ENCODE measurements at places on chromosomes 7 and 10.
A peak's percentile ranks its signal among the peaks of the same experiment; 100 is the strongest.

- no peak for DNase-seq
Measured at GRCh38 chr7:47543714-47544113, 38.2 kb downstream of the TNS3 start.

- DNase-seq: no peak
Measured at GRCh38 chr10:114821915-114822443, 399 bp downstream of the FHIP2A start.

GRCh38 chr10:104337521-104337984, 712 bp downstream of the ITPRIP start:
- DNase-seq: peak; percentile 67

- DNase-seq: no peak
Measured at GRCh38 chr7:131338173-131338572, 10.5 kb downstream of the MKLN1 start.

- DNase-seq: no peak
Measured at GRCh38 chr7:99184532-99185218, 23.2 kb downstream of the KPNA7 start.

DNA sequence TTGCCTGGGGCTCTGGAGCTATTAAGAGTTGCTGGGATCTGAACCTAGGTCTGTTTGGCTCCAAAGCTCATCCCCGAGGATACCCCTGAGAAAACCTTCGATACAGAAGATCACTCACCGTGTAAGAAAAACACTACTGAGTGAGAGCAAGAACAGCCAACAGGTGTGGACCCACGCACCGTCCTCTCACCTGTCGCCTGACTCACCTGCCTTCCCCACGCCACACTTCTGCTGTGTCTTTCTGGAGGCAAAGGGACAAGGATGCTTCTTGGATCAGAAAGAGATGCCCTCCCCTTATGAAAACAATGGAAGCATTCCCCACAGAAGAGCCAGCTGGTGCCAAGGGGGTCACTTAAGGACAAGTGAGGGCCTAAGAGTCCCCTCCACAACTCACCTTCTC, 46.7 kb downstream of the COL13A1 start:
- no peak for DNase-seq

DNA sequence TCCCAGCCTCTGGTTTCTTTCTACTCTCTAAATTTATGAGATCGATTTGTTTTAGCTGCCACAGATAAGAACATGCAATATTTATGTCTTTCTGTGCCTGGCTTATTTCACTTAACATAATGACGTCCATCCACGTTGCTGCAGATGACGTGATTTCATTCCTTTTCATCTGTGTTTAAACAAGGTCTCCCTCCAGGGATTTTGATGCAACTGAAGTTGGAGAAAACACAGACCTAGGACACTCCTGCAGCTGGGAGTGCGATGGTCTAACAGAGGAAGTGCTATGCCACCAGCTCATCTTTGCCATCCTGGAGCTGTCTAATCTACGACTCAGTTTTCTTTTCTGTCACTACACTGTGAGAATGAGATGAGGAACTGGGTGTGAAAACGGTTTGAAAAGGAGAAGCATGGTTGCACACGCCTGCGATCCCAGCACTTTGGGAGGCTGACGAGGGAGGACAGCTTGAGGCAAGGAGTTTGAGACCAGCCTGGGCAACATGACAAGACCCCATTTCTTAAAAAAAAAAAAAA, 1.5 kb upstream of the KCTD7 start:
- DNase-seq: no peak

DNA sequence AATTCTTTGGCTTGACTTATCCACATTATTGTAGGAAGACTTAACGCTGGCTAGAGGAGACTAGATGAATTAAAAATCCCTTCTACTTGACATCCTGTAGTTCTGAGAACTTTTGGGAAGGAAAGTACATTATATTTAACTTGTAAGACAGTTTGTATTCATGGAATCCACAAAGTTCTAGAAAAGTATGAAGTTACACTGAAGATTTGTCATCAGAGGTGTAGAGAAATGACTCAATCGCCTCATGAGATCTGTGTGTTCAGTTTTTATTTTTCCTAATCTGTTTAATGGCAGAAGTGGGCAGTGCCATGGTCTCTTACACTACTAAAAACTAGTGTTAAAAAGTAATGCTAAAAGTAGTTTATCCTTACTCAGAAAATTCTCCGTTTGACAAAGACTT, 89.1 kb upstream of the SMIM30 start:
- DNase-seq: no peak

GRCh38 chr7:142832417-142832816, 22.5 kb upstream of the EPHB6 start:
- DNase-seq: no peak

DNA sequence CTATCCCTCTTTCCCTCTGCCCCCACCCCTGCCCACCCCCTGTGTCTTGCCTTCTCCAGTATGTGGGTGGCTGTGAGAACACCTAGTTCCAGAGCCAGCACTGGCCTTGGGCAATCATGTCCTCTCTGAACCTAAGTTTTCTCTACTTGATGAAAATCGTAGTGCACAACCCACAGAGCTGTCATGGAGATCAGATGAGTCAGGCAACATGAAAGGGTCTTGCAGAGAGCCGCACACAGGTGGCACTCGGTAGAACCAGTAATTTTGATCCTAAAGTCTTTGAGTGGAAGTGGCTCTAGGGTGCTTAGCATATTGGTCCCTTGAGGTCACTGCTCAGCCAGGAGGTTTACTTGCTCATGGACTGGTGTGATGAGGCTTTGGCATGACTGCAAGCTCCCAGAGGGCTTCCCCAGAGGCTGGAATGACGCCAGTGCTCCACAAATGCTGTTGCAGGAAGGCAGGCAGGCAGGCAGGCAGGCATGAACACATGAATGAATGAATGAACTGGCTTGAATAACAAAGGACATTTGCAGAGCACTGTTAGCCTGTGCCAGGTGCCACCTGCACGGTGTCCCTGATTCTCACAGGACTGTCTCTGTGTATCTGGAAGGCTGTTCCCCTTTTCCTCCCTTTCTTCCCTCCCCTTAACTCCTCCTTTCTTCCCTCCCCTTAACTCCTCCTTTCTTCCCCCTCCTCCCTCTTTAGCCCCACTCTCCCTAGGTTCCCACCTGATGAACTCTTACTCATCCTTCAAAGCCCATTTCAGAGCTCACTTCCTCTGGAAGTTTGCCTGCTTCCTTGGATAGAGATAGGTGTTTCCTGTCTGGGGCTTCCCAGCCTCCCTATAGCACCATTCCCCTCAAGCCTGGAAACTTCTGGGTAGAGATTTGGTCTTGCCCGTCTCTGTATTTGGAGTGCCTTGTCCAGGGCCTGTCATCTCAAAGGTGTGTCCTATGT, 27.2 kb upstream of the CTBP2 start:
- DNase-seq: no peak

GRCh38 chr10:14477408-14477710, 146.6 kb upstream of the FRMD4A start:
- no peak for DNase-seq

GRCh38 chr10:89114846-89115625, 92.1 kb downstream of the CH25H start:
- no peak for DNase-seq

- DNase-seq: no peak
Measured at GRCh38 chr10:112842832-112843360, 107.2 kb upstream of the TCF7L2 start.

GRCh38 chr10:122659651-122660050, 40.0 kb downstream of the C10orf120 start:
- no peak for DNase-seq

DNA sequence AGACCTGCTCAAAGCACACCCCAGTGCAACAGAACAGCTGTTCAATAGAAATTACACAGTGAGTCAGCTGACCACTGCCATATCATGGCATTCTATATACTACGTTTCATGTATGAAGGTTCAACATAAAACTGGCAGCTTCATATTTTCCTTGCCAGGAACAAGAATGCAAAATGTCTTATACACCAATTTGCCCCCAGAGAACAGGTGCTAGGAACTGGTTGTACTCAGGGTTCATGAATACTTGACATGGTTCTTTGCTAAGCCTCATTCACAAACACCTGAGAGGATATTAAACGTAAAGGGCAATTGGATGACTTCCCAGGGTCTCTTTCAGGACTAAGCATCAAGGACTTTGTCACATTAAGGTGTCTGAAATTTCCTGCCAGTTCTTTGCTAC, 6.9 kb downstream of the MYOF start:
- no peak for DNase-seq

- no peak for DNase-seq
Measured at GRCh38 chr7:128033246-128033645, 2.0 kb upstream of the LRRC4 start.

DNA sequence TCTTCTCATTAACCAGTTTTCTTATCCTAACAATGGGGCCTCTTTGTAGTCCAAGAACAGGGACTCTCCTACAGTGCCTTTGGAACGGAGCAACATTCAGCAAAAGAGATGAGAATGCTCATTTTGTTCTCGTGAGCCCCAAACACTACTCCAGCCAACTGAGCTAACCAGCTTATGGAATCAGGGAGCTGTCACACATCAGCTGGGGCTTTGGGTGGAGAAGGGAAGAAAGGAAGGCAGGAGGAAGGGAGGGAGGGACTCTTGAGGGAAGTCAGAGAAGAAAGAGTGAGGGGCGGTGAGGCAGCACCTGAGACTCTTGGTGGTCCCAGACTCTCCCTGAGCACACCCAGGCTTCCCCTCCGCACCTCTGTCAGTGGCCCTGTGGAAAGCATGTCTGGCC, 123.1 kb downstream of the CLEC2L start:
- no peak for DNase-seq

DNA sequence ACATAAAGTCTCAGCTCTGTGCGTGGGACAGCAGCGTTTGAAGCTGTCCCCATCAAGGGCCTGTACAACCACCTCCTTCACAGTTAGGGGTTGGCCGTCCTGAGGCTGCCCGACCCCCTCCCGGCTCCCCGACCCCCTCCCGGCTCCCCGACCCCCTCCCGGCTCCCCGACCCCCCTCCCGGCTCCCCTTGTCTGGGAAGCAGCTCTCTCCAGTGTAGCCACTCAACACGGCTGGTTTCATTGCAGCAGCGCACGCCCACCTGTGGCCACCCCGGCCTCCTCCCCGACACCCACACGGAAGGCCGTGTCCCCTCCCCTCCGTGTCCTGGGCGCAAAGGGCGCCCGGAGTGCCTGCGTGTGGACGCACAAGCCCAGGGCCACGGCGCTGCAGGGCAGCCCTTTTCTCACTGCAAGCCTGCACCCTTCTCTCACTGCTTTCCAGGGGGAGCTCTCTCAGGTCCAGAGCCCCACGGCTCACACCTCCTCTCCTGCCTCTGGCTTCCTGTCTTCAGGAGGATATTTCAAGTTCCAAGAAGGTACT, 20.9 kb upstream of the FAM20C start:
- DNase-seq: no peak

DNA sequence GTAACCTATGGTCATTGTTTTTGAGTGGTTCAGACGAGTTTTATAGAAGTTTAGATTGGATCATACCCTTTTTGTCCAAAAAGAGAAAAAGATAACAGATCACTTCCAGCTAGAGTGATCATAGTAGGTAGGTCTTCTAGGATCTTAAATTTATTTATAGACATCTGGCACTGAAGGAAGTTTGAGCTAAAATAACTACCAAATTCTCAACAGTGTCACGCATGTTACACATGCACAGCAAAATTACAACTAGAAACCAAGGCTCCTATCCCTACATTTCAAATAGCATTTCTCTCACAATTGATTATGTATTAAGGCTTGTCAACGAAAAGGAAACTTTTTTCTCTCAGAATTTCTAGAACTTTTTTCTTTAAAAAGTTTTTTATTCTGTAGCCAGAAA, 2.3 kb downstream of the CALU start:
- no peak for DNase-seq

GRCh38 chr10:49023752-49024151, 84.1 kb upstream of the LRRC18 start:
- DNase-seq: no peak

- DNase-seq: no peak
Measured at GRCh38 chr7:148556892-148557291, 33.7 kb upstream of the C7orf33 start.

DNA sequence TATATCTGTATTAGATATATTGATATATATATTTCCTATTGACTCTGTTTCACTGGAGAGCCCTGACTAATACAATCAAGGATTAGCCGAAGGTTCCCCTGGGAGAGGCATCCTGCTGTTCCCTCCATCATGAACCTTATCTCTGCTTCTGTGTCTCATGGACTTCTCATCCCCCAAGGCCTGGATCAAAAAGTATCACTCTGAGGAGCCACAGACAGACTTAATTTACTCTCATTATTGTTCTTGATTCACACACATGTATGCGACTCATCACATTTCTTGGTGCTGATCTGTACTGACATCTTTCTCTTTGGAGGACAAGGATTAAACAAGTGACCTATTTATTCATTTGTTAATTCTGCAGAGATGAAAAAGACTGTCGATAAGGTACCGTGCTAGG, 550.2 kb downstream of the KCNMA1 start:
- no peak for DNase-seq

- DNase-seq: no peak
Measured at GRCh38 chr10:49605216-49605938, 4.7 kb upstream of the SLC18A3 start.

DNA sequence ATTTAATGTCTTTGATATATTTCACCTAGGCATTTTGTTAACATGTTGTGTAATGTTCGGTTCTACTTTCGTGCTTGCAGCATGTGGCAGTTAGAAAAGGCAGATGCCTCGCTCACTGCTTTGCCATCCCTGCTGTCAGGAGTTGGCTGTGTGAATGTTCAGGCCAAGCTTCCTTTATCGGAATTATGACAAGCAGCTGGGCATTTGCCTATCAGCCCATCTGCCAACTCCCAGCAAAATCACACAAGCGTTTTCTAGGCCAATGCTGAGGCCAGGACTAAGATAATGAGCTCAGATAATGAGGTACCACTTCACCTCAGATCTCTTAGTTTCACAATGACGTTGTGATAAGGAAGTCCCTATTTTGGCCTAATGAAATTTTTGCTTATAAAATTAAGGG, 212.7 kb upstream of the FAM3C start:
- DNase-seq: no peak

DNA sequence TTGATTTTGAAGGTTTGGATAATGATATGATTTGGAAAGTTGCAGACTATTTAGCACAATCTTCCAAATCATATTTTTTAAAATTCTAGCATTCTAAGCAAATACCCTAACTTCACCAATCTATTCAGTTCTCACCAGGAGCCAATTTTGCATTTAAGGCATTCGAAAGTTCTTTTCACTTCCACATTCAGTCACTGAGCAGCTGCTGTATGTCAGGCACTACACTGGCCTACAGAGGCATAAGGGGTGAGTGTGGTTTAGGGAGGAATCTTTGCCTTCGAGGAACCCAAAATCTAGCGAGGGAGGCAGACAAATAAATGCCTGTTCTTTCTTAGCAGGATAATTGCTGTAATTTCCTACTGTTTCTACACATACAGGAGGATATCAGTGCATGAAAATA, 10.7 kb upstream of the UCN3 start:
- no peak for DNase-seq

- no peak for DNase-seq
Measured at GRCh38 chr10:73414230-73414945, 530 bp upstream of the ANXA7 start.

GRCh38 chr7:74455291-74455804, 1.6 kb downstream of the GTF2IRD1 start:
- no peak for DNase-seq

GRCh38 chr7:134927723-134928122, 58.6 kb upstream of the AGBL3 start:
- DNase-seq: no peak

Measured in GF-D8 (cell line).